PC-3 (cell line): ENCODE measurements at places on chromosomes 1 and 21. TPM values are rescaled to one million over a fixed set of nuclear protein-coding genes. Genes with fewer than 3 reads are reported as not detected.
A peak's percentile ranks its signal among the peaks of the same experiment; 100 is the strongest.

- DNase-seq = no peak
Measured at GRCh38 chr1:19893687-19894086, 11.5 kb downstream of the OTUD3 start.

DNA sequence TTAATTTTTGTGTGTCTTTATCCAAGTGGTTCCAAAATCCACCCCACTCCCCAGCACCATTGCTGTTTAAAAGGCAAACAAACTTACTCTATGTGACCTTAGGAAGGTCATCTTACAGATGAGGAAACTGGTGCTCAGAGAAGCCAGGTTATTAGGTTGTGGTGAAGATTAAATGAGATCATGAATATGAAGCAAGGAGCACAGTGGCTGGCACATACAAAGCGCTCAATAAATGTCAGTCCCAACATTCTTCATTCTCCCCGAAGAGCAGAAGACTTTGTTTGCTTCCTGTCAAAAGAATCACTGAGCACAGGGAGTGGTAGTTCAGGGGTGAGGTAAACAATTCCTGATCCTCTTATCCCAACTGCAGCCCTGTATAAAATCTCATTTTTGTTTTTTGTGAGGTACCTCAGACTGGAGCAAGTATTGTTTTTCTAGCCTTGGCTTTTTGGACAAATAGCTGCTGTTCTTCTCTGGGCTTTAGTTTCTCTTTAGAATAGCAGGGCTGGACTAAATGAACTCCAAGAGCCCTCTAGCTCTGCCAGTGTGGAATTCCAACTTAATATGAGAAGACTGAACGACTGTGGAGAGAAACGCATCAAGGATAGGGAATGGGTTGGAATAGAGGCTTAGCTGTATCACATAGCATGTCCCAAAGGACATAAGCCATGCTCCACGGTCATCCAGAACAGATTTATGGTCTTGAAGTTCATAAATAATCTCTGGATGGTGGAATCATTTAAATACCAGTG lies 455.3 kb upstream of the USP24 start:
- no peak for DNase-seq

SERPINC1 gene
- total RNA-seq = not detected in 2 replicates

GRCh38 chr1:201553496-201554189 lies 14.7 kb downstream of the NAV1 start:
- DNase-seq = no peak

GRCh38 chr1:218355278-218355677 lies 10.1 kb downstream of the TGFB2 start:
- DNase-seq = no peak

- DNase-seq = no peak
Measured at GRCh38 chr21:16418226-16418625, 688.4 kb downstream of the USP25 start.

- DNase-seq = no peak
Measured at GRCh38 chr1:98965394-98965793, 39.3 kb downstream of the PLPPR5 start.

SPRR3 gene
- total RNA-seq = 0.51 TPM in 1 of 2 replicates, not detected in the other

GBP6 gene
- total RNA-seq = 0.17 and 0.40 TPM in 2 replicates

DNA sequence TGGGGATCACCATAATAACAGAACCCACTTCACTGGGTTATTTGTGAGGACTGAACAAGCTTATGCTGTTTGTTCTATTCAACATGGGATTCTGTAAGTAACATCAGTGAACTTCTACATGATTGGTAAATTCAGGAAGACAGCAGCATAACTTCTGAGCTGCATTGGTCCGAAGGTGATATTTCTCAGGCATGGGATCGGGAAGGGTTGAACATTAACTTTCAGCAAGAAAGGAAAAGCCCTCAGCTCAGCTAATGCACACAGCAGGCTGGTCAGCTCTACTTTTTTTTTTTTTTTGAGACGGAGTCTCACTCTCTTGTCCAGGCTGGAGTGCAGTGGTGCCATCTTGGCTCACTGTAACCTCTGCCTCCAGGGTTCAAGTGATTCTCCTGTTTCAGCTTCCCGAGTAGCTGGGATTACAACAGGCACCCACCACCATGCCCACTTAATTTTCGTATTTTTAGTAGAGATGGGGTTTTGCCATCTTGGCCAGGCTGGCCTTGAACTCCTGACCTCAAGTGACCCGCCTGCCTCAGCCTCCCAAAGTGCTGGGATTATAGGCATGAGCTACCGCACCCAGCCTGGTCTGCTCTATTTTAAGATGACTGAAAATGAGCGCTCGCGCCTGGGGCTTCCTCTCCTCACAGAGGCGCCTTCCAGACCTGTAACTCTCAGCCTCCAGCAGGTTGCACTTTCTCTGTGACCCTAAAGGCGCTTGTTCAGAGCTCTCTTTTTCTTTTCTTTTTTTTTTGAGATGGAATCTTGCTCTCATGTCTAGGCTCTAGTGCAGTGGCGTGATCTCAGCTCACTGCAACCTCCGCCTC lies 42.2 kb downstream of the ECE1 start:
- no peak for DNase-seq

DNA sequence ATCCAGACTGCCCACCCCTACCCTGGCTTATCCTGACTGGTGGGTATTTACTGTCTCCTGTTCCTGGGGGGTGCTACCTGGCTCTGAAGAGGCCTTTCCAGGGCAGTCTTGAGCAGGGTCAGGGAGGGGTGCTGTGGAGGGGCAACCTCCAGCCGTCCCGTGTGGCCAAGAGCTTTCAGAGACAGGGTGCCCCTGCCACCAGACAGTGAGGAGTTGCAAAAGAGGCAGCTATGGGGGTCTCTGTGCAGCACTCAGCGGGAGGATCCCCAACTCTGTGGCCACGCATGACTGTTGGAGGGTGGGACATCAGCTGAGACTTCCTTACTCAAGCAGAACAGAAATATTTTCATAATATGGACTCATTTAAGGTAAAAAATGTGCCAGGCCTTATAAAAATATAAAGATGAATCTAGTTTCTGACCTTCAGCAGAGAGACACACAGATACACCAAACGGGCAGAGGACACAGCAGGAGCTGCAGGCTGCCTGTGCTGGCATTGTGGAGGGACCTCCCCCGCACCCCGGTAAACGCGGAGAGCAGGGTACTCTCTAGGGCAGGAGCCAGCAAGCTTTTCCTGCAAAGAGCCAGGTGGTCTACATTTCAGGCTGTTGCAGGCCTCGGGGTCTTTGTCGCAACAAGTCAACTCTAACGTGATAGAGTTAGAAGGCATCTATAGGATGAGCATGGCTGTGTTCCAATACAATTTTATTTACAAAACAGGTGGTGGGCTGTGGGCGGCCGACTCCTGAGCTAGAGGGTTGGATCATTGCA lies 252.6 kb downstream of the RHOU start:
- DNase-seq = no peak

CRB1 gene
- 0.07 TPM in 1 of 2 replicates, not detected in the other for total RNA-seq

ITGB2 gene
- 45.1 and 45.7 TPM in 2 replicates for total RNA-seq

RAB42 gene
- 1.5 and 4.7 TPM in 2 replicates for total RNA-seq

TOR1AIP2 gene
- 28.9 and 29.6 TPM in 2 replicates for total RNA-seq

DNA sequence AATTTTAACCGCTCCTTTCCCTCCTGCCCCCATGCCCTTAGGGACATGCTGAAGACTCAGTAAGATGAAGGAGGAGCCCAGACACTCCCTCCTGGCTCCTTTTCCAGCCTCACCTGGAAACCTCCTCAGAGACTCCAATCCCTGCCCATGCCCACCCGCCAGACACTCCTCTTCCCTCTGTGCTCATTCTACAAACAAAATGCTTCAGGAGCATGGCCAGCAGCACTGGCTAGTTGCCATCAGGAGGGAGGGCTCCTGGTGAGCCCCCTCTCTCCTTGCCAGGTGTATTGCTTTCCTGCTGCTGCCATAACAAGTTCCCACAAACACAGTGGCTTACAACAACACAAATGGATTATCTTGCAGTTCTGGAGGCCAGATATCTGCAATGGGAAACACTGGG lies 126.1 kb downstream of the PSMG1 start:
- DNase-seq = no peak

DNA sequence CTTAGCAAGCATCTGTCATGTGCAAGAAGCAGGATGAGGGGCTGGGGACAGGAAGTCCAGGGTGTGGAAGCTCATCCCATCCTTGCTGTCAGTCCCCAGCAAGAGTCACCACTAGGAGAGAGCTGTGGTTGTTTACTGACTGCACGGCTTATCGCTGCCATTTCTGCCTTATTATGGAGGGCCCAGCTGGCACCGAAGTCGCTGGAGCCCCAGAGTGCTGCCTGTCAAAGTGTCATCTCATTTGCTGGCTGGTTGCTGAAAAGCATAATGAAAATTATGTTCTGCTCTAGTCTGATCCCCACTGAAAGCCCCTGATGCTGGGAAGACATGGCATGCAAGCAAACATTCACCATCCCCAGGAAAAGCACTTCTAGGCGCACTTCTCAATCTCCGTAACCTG lies 642.7 kb downstream of the NPHP4 start:
- DNase-seq = no peak

SH2D1B gene
- 0.04 TPM in 1 of 2 replicates, not detected in the other for total RNA-seq

- peak; percentile 76 for DNase-seq
Measured at GRCh38 chr1:31762726-31763670, 1.1 kb downstream of the ADGRB2 start.
